NCI-H187 (cell line): ENCODE measurements at places on chromosomes 3 and 15.

- no peak for DNase-seq
These were observed 308.7 kb downstream of the MAGI1 start for GRCh38 chr3:65729973-65730372.

DNA sequence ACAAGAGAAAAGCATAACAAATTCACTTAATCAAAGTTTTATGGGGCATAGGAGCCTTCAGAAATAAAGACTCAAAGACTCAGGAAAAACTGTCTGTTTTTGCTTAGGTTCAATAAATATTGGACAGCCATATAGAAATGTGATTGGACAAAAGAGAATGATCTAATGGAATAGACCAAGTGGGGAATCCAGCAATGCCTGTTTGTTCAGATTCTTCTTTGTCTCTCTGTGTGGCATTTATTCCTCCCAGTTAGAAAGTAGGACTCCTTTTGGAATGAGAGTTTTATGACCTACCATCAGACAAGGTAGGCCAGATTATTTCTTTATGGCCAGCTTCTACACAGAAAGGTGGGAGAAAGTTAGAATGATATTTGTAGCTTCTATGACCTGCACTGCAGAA, 1460.1 kb downstream of the OTOL1 start:
- DNase-seq = no peak

DNA sequence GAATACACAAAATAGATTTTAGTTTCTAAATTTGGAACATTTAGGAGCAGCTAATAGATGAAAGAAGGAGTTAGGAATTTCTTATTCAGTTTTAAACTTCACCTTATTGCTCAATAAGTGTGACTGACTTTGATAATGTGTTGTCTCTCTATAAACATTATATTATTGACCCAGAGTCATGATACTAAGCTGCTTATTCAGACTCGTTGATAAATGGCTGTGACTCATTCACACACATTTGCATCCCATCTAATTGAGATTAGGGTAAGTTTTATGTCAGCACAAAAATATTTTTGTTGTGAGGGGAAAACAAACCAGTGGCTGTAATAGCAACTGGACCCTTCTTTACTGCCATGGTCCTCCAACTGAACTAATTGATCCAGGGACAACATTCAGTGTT, 137.6 kb downstream of the GOLIM4 start:
- no peak for DNase-seq

GRCh38 chr3:160583451-160583850, 18.1 kb upstream of the KPNA4 start:
- DNase-seq = no peak

DNA sequence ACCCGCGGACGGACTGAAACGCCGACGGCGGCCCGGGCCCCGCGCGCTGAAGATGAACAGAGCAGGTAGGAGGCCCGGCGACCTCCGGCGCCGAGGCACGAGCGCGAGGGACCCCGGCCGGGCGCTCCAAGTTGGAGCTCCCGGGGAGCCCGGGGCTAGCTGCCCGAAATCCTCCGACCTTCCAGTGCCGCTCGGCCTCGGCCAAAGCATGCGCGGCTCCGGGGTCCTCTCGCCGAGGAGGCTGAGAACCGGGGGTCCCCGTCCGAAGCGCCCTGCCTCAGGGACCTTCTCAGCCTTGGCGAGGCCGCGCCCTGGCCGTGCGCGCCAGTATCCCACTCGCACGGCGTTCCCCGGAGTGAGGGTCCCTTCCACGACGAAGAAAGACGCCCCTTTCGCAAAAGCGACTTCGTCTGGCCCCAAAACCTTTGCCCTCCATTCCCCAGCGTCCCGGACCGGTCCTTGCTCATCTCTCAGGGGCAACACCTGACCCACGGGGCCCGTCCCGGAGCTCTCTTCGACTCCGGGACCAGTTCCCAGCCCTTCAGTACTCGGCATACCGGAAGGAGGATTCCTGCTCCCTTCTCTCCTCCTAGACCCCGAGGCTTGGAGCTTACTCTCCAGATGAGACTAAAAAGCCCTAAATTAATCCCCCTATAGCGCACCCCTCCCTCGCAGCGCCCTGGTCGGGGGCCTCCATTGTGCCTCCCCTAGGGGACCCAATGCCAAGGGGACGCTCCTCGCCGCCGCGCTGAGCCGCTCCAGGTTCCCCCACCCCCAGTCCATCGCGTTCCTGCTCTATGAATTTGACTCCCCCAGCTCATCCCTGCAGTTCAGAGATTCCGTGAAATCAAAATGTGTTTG, 7.7 kb upstream of the FGD5 start:
- DNase-seq = no peak
